ENCODE measurements at places on chromosomes 4 and X.

GRCh38 chr4:82677327-82677726 lies 115.5 kb upstream of the TMEM150C start:
- DNase-seq: no peak

DNA sequence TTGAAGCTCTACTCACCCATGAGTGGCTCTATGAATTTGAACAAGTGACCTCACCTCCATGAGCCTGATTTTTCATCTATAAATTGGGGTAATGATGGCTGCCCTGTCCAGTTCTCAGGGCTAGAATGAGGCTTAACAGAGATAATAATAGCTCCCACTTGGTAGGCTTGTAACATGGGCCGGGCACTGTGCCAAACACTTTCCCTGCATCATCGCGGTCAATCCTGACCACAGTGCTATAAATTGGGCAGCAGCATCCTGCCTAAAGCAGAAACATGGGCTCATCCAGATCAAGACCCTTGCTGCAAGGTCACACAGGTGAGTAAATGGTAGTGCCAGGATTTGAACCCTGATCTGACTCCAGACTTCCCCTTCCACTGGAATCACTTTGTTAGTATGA lies 12.8 kb downstream of the APLN start:
- no peak for DNase-seq

DNA sequence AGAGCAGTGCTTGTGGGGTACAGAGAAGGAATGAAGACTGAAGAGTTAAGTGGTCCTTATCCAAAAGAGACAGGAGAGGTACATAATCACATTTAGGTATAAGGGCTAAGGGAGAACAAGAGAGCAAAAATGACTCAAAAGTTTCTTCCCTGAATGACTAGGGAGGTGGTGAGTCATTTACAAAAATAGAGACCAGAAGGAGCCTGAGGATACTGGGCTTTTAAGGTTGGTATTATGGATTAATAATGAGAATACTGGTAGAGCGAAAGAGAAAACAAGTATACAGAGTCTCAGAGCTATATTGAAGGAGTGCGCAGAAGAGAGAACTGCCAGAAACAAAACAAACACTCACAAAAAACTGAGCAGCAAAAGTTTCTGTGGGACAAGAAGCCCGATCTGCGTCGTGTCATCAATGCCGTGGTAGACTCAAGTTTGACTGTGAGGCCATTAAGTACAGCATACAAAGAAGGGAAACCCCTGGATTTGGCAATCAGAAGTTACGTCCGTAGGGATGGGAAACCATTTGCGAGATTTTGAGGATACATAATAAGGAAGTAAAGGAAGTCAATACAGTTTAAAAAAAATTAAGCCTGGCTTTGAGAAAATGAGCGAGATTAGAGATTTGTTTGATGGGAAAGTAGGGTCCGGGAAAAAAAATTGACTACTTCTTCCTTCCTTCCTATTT lies 129.1 kb upstream of the STIM2 start:
- no peak for DNase-seq

DNA sequence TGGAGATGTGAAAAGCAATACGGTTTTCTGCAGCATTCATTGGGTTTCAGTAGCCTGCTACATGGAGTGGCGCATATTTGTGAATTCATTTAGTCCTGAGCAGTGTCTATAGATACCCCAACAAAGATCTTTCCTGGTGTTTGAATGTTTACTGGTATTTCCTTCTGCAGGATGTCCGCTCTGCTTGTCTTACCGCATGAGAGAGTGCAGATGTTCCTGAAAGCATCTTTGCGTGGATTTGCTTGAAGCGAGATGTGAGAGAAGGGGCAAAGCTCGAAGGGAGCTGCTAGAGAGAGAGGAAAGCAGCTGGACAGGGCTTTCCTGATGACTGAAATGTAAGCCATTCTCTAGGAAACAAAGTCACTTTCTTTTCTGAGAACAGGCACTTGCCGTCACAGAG lies 40.9 kb upstream of the GYPA start:
- no peak for DNase-seq

GRCh38 chrX:40864972-40865371 lies 129.6 kb upstream of the MED14 start:
- no peak for DNase-seq

DNA sequence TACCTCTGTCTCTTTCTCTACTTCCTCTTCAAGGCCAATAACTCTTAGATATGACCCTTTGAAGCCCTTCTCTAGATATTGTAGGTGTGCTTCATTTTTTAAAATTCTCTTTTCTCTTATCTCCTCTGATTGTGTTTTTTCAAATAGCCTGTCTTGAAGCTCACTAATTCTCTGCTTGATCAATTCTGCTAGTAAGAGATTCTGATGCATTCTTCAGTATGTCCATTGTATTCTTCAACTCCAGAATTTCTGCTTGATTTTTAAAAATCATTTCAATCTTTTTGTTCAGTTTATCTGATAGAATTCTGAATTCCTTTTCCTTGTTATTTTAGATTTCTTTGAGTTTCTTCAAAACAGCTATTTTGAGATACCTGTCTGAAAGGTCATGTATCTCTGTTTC lies 47.9 kb downstream of the MCUB start:
- DNase-seq: no peak

- no peak for DNase-seq
Measured at GRCh38 chr4:112170451-112170993, 25.3 kb downstream of the FAM241A start.

DNA sequence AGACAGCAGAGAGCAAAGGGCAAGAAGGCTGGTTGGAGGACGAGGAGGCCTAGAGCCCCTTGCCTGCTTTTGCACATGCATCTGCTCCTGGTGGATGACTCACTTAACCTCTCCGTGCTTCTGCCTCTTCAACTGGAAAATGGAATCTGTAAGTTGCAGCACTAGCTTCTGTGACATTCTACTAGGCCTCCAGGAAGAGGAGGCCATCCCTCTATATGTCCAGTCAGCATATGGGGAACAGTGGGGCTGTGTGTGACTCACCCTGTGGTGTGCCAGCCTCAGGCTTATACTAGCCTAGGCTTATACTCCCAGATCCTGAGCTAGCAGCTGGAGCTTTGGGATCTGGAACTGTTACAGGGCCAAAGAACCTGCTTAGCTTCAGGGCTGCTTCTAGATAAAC lies 36.0 kb downstream of the RTL9 start:
- no peak for DNase-seq

DNA sequence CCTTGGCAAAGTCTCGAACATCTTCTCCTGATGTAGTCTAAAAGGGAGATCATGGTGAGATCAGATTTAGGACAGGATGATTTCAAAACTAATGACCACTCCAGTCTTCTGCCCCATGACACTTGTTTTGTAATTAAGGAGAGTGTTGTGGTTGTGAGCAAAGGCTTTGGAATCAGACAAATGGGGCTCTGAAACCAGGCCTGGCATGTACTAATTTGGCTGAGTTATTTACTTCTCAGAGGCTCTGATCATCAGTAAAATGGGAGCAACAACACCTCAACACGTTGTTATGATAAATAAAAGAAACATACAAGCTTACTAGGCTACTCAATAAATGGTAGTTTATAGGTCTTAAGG lies 106.9 kb upstream of the FTHL17 start:
- no peak for DNase-seq

GRCh38 chr4:76755756-76756155 lies 142.2 kb downstream of the SOWAHB start:
- no peak for DNase-seq

- no peak for DNase-seq
Measured at GRCh38 chr4:85737254-85737653, 262.3 kb downstream of the ARHGAP24 start.

GRCh38 chrX:18664947-18665346 lies 7.0 kb downstream of the RS1 start:
- no peak for DNase-seq

GRCh38 chr4:108276690-108277089 lies 108.0 kb upstream of the LEF1 start:
- DNase-seq: no peak
